Retinal pigment epithelial cell (primary cell): ENCODE measurements at places on chromosomes 5 and 9.

DNA sequence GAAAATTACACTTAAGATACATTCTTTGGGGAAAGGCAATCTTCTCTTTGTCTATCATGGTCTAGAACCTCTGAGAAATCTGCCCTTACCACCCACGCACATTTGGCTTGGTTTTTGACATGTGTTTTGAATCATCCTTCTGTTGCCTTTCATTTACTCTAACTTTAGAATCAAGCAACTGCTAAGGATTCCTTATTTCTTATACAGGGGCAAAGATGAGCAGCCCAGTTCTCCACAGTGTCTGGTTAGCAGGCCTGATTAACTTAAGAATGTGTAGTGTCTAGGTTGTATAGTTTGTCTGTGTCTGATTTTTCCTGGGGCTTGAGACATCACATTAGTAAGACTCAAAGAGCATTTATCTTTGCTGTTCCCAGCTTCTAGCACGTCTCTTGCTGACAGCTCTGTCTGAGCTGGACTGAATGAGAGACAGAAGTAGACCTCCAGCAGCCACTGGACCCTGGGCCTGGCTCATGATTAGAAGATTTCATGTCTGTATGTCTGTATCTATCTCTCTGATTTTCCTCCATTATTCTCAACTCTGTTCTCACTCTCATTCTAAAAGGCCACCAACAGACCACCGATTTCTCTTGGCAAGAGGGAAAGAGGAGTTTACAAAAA, 31.8 kb upstream of the PCA3 start:
- DNase-seq: no peak

- no peak for DNase-seq
Observed at GRCh38 chr5:99948850-99949249, 586.3 kb upstream of the FAM174A start.

- DNase-seq: no peak
Observed at GRCh38 chr9:14314929-14315874, 1.3 kb upstream of the NFIB start.

GRCh38 chr5:73494721-73495120, 3.5 kb upstream of the BTF3 start:
- DNase-seq: no peak

GRCh38 chr5:133242221-133242835, 190.5 kb downstream of the HSPA4 start:
- no peak for DNase-seq

DNA sequence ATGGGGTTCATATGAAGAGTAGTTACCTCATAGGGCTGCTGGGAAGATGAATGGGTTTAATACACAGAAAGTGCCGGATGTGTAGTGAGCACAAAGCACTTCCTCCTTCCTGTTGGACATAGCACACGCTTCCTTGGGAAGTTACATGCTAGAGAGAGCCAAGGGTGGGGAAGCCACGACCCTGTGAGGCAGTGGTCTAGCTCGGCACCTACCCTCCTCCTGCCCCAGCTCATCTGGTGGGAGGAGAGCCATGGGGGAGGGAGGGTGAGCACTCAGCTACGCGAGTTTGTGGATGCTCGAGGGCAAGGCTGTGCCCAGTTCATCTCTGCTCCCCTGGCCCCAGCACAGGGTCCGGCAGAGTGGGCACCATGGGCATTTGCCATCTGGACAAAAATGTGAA, 43.6 kb upstream of the NEK6 start:
- DNase-seq: no peak

- DNase-seq: no peak
Observed at GRCh38 chr5:91126448-91126847, 256.7 kb downstream of the ARRDC3 start.

- DNase-seq: no peak
Observed at GRCh38 chr9:91371894-91372293, 10.2 kb upstream of the AUH start.

DNA sequence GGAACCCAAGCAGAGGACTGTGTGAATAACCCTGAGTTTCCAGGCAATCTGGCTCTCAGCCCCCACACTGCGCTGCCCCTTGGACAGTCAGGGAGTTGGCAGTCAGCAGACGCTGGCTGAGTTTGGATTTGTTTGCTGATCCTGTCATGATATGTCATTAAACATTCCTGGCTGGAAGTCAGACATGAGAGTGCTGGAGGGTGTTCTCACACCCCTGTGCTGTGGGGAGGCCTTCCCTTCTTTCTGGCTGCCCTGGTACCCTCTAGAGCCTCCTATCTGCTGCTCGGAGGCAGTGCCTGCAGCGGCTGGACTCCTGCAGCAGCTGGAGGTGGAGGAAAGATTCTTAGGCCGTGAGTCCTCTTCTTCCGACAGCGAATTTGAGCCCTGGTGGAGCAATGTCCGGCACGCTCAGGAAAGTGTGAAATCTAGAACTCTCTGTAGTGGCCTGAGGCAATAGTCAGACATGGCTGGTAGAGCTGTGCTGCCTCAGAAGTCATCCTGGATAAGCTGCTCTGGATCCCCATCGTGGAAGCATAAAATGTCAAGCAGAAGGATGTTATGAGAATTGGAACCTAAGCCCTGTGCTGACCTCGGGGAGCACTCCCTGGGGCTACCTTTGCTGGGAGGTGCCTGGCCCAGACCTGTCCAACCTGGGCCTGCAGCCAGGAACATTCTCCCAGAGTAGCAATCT, 72.0 kb downstream of the PDE8B start:
- DNase-seq: no peak

DNA sequence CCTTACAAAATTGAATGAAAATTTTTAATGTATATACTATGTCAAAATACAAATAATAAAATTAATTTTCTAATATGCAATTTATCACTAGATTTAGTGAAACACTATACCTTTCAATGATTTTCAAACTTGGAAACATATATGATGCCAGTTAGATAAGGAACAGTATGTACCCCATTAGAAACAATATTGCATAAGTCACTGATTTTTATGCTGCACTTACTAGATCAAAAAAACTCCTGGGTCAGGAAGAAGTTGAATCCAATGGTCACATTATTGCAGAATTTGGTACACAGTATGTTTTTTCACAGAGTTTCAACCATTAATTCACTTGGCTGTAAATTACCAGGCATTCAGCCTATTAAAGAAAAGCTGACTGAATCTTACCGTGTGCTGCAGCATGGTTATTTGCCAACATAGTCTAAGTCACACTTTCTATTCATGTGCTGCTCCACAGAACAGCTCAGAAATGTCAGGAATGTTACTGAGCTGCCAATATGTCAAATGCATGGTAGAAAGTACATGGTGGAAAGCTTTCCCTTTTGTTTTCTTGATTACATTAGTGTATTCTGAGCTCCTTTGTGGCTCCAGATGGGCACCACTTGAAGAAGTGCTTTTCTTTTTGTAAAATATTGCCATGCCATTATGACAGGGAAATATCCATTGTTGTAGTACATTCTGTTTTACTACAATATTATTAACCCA, 9.9 kb upstream of the PRR16 start:
- DNase-seq: peak; percentile 89

DNA sequence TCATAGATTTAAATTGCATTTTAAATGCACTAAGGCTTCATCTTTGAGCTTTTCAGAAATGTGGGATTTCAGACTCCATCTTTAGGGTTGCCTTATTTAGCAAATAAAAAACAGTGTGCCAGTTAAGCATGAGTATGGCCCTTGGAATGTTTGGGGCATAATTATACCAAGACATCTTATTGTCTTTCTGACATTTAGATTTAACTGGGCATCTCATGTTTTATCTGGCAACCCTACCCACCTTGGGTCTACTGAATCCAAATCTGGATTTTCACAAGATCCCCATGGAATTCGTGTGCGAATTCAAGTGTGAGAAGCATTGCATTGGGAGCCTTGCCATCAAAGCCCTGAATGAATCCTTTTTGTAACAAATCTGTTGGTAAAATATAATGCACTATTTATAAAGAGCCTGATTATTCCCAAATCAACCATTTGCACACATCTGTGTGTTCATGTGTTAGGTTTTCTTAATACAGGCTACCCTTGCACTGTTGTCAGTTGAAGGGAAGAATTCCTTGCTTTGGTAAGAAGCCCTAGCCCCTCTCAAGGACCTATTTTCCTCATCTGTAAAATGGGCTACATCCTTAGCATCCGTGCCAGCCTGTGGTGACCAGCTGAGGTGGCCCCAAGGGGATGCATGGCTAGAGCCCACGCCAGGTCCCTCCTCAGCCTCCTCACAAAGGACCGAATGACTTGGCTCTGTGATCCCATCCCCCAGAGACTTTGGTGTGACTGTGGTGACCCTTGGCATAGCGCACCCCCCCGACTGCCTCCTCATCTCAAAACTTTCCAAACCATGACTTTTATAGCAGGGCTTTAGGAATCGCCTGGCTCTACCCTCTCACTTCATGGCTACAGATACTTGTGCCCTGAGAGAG, 8.1 kb downstream of the GSN start:
- DNase-seq: no peak

DNA sequence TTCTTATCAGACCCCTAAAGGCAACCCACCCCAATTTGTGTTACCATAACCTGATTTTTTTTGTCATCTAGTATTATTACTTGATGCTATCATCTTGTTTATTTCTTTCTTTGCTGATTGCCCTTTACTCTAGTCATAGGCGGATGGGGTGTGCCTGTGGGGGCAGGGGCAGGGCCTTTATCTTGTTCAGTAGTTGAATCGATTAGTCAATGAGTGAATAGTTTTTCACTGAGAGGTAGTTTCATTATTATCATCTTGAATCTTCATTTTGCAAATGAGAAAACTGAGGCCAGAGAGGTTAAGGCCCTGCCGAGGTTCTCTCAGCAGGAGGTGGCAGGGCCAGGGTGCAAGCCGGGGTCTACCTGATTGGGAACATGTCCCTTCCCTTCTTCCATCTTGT, 9.4 kb upstream of the GM2A start:
- DNase-seq: no peak

DNA sequence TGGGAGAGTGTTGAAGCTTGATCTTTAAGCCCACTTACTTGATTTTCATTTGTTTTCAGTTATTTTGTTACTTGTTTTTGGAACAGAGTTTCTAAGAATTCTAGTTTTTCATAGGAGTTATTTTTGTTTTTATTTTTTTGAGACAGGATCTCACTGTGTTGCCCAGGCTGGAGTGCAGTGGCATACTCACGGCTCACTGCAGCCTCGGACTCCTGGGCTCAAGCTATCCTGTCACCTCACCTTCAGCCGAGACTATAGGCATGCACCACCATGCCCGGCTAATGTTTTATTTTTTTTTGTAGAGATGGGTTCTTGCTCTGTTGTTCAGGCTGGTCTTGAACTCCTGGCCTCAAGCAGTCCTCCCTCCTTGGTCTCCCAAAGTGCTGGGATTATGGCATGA, 6.3 kb downstream of the ERBIN start:
- DNase-seq: no peak

- peak; percentile 56 for DNase-seq
Observed at GRCh38 chr9:5269249-5269715, 35.2 kb downstream of the RLN2 start.

DNA sequence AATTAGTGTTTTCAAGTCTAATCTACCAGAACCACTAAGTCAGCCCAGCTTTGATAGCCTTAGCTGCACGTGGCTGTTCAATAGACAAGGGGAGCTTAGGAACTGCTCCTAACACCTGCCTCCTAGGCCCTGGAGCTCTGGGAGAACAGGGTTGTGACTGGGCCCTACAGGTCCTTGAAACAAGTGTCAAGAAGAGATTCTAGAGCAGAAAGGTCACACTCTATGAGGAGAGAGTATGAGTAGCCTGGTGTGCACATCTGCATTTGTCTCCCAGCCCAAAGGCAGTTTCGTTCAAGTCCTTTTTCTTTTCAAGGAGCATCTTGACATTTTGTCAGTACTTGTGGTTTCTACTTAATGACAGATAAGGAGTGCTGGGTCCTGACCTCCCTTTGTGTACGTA, 206.1 kb downstream of the PRELID2 start:
- DNase-seq: no peak

DNA sequence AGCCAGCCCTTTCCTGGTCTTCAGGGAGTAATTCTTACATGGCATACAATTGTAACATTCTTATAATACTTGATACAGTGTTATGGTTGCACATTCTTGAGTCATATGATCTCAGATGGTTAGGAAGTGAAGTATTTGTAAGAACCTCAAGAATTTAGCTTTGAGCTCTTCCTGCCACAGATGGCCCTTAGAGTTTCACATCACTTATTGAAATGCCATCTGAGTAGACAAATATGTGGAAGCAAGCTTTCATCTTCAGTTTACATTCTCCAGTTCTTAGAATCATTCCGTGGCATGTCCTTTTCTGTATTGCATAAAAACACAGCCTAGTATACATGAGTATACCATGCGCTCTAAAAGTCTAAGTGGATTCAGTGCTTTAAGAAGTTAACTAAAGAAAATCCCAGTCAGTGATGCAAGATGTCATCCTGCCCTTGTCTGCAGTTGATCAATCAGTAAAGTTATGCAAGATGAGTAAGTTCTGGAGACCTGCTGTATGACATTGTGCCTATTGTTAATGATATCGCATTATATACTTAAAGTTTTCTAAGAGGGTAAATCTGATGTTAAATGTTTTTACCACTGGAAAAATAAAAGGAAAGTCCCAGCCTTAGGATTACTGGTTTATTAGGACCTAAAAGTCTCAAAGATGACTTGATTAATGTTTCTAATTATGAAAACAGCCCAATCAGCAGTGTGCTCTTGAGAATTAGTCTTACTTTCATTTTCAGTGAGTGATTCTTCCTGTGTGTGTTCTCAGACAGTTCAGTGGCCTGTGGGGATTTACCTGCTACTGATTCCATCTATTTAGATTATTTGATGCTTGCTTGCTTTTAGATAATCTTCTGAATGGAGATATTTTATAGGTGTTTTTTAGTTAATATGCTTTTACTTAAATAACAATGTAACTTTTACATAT, 29.4 kb downstream of the RHOBTB3 start:
- peak; percentile 93 for DNase-seq

DNA sequence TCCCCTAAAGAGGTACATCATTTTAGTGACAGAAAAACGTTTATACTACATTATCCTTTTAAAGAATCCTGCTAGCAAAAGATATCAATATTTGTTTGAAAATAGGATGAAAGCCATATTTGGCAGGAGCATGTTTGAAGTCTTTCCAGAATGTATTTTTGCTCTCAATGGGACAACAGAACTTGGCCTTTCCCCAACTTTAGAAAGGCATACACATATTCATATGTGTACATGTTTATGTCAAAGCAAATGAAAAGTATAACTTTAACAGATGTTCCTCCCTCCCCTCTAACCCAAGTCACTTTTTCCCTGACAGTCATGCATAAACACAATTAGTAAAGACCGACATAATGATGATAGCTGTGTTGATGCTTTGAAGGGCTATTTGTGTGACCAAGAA, 427.8 kb upstream of the CDH6 start:
- no peak for DNase-seq

GRCh38 chr9:120336021-120336752, 243.8 kb downstream of the CDK5RAP2 start:
- no peak for DNase-seq

GRCh38 chr5:133292300-133292699, 240.5 kb downstream of the HSPA4 start:
- DNase-seq: no peak

GRCh38 chr5:172904643-172905345, 54.4 kb upstream of the RPL26L1 start:
- DNase-seq: peak; percentile 74
